Stimulated activated CD4-positive, alpha-beta T cell treated with anti-CD3 and anti-CD28 coated beads, Interleukin-15, amount 100 ng/mL, for 1 hour (primary cell): ENCODE measurements at places on chromosomes 6 and 20.

DNA sequence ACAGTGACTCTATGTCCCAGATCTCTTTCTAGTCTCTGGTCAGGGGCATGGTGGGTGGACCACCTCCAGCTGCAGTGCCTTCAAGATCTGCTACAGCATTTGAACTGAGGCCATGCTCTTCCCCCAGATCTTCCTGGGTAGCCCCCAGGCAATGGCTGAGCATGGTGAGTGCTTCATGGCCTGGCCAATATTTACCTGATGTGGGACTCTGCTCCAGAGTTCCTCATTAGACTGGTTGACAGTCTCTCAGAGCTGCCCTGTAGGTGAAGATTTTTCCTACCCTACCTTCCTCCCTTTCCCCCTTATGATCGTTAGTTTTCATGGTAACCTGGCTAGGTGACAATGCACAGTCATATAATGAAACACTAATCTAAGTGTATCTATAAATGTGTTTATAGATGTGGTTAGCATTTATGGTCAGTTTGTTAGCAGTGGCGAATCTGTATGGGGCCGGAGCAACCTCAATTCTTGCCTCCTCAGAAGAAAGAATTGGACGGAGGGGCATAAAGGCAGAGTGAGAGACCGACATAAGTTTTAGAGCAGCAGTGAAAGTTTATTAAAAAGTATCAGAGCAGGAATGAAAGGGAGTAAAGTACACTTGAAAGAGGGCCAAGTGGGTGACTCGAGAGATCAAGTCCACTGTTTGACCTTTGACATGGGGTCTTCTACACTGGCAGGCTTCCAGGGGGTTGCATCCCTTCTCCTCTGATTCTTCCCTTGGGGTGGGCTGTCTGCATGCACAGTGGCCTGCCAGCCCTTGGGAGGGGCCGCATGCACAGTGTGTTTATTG is 256.3 kb downstream of the CD83 start:
- DNase-seq: no peak

- DNase-seq: no peak
Observed at GRCh38 chr6:27188885-27189418, 58.5 kb upstream of the PRSS16 start.

DNA sequence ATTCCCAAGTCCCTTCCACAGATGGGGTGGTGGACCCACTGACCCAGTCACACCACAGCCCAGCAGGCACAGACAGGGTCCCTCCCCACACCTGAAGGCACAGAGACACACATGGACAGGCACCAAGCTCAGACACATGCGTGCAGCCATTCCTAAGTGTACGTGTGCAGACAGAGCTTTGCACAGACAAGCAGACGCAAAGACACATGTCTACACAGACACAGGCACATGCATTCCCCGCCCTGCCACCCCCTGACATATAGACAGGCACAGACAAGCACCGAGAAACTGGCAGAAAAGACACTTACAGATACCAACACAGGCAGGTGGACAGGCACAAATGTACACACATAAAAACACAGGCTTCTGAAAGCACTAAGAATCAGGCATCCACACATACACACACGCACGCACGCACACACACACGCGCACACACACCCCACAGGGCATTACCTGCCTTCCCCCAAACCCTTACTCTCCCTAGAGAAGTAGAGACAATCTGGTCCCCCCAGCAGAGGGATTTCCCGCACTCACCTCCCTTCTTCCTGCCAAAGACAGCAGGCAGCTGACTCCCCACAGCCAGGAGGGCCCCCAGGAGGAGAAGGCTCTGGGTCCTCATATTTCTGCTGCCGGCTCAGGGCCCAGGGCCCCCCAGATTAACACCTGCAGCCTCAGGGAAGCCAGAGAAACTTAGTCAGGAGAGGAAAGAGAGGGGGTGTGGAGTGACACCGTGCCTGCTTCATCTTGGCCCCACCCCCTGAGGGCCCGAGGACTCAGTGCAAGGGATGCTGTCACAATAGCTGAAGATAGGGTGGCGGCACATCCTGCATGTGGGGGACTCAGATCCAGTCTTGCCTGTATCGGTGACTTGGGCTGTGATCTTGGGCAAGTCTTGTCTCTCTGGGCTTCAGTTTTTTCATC is at the start of gene WFDC5:
TSS of gene WFDC5 (minus strand) at position 710 of the 921 bp plus-strand sequence. CDS start at position 619, 91 bp downstream.
- no peak for DNase-seq

DNA sequence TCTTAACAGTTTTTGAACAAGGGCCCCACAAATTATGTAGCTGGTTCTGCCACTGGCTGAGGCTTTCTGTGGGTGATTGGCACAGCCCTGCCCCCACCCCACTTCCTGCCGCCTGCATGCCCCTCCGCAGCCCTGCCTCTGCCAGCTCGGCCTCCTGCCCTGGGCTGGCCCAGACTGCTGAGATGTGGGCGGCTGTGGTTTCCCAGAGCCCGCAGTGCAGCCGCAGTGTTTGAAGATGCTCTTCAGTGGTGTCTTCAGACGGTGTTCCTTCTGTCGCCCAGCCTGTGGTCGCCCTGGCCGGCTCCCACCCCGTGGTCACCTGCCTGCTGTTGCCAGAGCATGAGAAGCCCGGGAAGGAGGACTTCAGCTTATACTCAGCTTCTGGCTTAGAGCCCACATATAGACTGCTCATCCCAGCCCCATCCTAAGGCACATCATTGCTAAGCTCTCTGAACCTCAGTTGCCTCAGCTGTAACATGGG is 154.3 kb downstream of the VEGFA start:
- DNase-seq: no peak

GRCh38 chr6:36349240-36349639 is 12.6 kb upstream of the BNIP5 start:
- DNase-seq: no peak

DNA sequence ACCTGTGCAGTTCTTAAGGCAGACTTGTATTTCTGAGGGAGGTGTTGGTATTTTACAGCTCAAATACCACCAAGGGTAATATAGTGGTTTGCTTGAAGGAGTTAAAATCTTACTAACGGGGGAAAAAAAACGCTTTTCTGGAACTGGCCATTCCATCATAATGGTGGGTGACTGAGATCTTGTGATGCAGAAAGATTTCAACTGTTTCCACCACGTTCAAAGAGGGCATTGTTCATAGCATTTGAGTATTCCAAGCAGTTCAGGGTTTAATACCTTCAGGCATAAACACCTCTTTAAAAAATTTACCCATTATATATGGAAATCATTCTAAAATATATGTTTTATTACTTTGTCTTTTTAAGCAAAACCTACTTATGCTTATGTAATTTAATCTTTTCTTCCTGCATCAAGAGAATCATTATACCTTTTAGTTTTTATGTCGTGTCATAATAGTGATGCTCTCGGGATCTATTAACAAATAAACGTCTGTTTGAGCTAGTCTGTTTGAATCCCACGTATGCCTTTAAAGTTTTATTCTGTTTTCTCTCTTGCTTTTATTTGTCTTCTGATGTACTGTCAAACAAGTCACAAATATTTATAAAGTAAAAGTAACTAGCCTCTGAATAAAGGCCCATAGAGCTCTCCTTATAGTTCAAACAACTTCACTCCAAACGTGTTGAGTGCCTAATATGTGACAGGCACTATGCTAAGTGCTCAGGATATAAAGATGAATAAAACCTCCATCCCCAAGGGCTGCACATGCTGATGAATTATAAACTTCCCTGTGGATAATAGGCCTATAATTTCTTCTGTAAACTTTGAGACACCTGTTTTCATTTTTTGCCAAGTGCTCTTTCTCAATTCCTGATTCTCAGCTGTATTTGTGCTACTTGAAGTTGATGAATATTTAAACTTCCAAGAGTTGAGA is 298.8 kb upstream of the FERMT1 start:
- DNase-seq: no peak

- no peak for DNase-seq
Observed at GRCh38 chr6:105884011-105884410, 202.1 kb upstream of the PRDM1 start.

DNA sequence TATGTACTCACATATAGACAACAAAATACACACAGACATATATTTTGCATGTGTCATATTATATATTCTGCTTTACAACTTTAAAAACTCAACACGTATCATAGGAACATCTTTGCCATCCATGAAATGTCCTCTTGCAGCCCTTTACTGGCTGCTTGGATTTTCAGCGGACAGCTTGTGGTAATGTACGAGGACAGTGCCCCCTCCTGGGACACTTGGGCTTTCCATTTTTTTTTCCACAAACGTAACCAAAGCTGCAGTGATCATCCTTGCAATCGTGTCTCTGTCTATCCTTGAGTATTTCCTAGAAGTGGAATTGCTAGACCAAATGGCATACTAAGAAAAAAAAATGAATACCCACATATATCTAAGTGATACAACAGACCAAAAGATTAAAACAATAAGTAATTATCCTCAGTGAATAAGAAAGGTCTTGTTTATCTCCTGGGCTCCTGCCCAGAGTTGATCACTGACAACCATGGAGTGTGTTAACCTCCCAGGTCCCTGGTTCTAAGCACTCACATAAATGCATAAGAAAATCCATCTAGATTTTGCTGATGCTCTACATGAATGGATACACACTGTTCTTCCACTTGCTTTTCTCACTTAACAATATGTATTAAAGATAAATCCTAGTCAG is 18.1 kb downstream of the BPI start:
- no peak for DNase-seq

- DNase-seq: no peak
Observed at GRCh38 chr6:122727244-122727643, 52.3 kb upstream of the FABP7 start.

GRCh38 chr6:1230281-1230680 is 81.6 kb upstream of the FOXQ1 start:
- no peak for DNase-seq

DNA sequence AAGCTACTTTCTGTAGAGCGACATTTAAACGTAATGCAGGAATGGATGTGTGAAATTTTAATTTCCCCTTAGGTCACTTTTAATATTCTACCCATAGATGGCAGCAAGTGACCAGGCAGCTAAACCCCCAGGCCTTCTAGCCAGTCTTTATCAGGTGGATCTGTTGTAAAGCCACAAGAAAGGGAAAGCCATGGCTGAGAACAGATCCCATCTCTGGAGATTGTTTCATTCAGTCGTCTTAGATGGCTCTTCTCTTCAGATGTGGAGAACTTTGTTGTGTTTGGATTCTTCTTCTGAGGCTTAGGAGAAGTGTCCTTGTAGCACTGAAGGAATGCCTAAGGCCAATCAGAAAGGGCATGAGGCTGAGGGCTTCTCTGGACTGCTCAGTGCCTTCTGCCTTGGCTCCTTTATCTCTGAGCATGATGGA is 15.8 kb upstream of the RNF182 start:
- no peak for DNase-seq

DNA sequence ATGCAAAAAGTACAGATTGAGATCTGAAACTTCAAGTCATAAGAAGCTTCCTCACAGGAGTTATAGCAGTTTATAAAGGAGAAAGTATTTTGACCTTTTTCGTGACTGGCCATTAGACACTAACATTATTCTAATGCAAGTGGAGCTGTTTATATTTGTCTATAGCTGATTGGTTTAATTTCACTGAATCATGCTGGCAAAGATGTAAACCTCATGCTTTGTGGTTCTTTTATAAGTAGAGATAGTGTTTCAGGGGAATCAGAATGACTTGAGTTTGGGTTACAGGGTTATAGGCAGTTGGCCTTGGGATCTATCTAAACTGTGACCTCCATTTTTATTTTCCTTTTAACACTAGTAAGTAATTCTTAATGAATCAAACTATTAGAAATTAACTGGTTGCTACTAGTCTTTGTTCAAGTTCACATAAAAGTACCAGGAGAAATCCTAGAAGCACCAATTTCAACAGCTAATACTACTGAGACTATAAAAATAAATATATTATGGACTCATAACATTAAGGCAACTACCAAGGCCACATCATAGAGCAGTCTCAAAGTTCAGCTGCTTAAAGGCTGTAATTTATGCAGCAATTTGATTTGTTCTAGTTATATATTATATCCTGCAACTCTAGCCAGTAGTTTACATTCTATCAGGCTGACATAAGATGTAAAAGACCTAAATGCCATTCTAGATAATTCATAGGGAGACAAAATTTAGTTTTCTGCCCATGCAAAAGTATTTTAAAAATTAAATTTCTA is 94.0 kb downstream of the RNGTT start:
- no peak for DNase-seq

GRCh38 chr20:25493137-25493536 is 85.7 kb downstream of the GINS1 start:
- DNase-seq: no peak

- no peak for DNase-seq
Observed at GRCh38 chr6:119043265-119043664, 35.2 kb downstream of the FAM184A start.

DNA sequence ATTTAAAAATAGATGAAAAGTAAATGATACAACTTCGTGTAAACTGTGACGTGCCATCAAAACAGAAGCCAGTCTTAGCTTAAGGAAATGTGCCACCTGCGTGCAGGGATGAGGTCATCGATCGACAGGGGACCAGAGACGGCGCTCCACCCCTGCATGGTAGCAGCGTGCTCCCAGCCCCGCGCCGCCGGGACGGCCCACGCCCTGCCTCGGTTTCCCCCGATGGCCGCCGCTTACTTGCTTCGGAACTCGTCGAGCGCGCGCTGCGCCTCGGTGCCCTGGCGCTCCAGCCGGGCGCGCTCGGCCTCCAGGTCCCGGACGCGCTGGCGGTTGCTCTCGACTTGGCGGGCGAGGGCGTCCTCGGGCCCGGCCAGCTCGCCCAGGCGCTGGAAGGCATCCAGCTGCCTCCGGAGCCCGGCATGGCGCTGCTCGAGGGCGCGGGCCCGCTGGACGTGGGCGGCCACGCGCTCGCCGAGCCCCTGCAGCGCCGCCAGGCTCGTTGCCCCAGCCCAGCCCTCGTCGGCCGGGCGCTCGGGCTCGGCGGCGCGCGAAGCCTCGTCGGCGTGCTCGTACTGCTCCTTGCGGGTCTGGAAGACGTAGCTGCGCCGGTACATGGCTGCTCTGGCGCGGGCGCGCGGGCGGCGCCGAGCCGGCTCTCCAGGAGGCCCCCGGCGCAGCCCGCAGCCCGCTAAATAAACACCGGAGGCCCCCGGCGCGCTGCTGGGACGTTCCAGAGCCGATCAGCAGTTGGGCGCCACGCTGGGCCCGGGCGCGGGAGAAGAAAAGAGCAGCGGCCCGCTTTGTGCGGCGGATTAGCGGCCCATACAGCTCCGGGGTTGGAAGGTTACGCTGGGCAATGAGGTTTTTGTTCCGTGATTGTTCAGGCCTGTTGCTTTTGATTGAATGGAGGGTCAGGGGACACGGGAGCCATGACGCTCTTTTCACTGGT is at the start of gene BFSP1:
TSS of gene BFSP1 (minus strand) at position 664 of the 949 bp plus-strand sequence. CDS start at position 614, 50 bp downstream.
- DNase-seq: no peak

GRCh38 chr6:6565488-6565887 is 23.0 kb upstream of the LY86 start:
- no peak for DNase-seq

GRCh38 chr6:36688063-36688738 is 9.4 kb upstream of the RAB44 start:
- DNase-seq: no peak
